ENCODE measurements at places on chromosomes 4 and X. TPM values are rescaled to one million over a fixed set of nuclear protein-coding genes. Genes with fewer than 3 reads are reported as not detected.

DNA sequence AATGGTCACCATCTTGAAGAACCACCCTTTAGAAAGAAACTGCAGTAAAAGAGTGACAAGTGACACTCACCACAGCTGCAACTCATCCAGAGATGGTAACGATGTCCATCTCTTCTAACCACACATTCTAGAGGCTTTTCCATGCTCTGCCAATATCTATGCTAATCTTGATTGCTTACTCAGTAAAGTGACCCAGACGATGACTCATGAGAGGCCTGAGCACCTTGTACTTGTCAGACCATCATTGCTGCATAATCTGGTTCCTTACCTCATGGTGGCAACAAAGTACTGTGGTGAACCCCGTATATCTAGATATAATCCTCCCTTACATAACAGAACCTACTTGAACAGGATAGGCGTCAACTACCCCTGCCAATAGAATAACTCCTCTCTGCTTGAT lies 75.6 kb downstream of the CCNG2 start:
- no peak for DNase-seq

GRCh38 chr4:113270520-113271319 lies 221.3 kb downstream of the ANK2 start:
- DNase-seq, result no peak

- DNase-seq, result peak; percentile 53
Observed at GRCh38 chr4:139555705-139556070, 331 bp downstream of the SETD7 start.

GRCh38 chrX:40299641-40300046 lies 201.9 kb upstream of the BCOR start:
- no peak for DNase-seq

The HAND2 gene
- total RNA-seq, result 36.9 TPM

The IL1RAPL2 gene
- total RNA-seq, result 0.37 TPM

The KLHL4 gene
- 111 TPM for total RNA-seq

The RAB39B gene
- 0.71 TPM for total RNA-seq

The CENPVL1 gene
- 0.06 TPM for total RNA-seq
